GM23248 (cell line): ENCODE measurements at places on chromosomes 1 and 21. TPM values are rescaled to one million over a fixed set of nuclear protein-coding genes. Genes with fewer than 3 reads are reported as not detected.
A peak's percentile ranks its signal among the peaks of the same experiment; 100 is the strongest.

THEM5 gene
- not detected in 2 replicates for total RNA-seq

DDR2 gene
- 194 and 196 TPM in 2 replicates for total RNA-seq

LIN28A gene
- total RNA-seq = not detected in 2 replicates

PIP5K1A gene
- total RNA-seq = 53.5 and 62.8 TPM in 2 replicates

PLA2G2D gene
- total RNA-seq = not detected in 2 replicates

CD1E gene
- total RNA-seq = not detected in 2 replicates

KIAA0319L gene
- 24.4 and 28.3 TPM in 2 replicates for total RNA-seq

SELENBP1 gene
- 3.5 and 4.0 TPM in 2 replicates for total RNA-seq

PRRX1 gene
- 179 and 191 TPM in 2 replicates for total RNA-seq

SMCP gene
- not detected in 2 replicates for total RNA-seq

SCNM1 gene
- 27.7 and 35.2 TPM in 2 replicates for total RNA-seq

LCA5L gene
- total RNA-seq = 1.1 TPM in 2 replicates

AXDND1 gene
- total RNA-seq = not detected in 2 replicates

RAB3GAP2 gene
- total RNA-seq = 22.6 and 24.4 TPM in 2 replicates

GRCh38 chr1:184085667-184086066 is 34.1 kb downstream of the TSEN15 start:
- DNase-seq = no peak

DNA sequence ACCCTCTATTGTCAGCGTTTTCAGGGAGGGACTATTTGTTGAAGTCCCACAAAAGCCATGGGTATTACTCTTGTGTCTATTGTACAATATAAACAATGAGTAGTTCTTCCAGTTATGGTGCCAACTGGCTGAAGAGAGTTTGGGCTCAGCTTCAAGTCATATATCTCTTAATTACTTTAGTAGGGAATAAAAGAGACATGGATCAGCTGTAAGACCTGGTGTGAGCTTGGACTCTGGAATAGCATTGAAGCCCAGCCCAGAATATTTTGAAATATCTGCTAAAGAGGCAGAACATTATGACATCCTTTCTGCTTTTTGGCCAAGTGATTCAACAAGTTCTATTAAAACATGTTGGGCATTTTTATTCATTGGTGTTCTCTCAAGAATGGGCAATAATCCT is 224.9 kb downstream of the BACH1 start:
- peak; percentile 61 for DNase-seq

- DNase-seq = peak; percentile 80
Observed at GRCh38 chr1:61839679-61840078, 97.4 kb downstream of the PATJ start.

- no peak for DNase-seq
Observed at GRCh38 chr21:17658931-17659330, 46.2 kb upstream of the BTG3 start.

- DNase-seq = no peak
Observed at GRCh38 chr21:46397993-46398392, 60.7 kb upstream of the DIP2A start.

GRCh38 chr1:163203561-163203960 is 845 bp upstream of the RGS5 start:
- peak; percentile 9 for DNase-seq

GRCh38 chr1:192003295-192004077 is 154.8 kb upstream of the RGS18 start:
- no peak for DNase-seq

DNA sequence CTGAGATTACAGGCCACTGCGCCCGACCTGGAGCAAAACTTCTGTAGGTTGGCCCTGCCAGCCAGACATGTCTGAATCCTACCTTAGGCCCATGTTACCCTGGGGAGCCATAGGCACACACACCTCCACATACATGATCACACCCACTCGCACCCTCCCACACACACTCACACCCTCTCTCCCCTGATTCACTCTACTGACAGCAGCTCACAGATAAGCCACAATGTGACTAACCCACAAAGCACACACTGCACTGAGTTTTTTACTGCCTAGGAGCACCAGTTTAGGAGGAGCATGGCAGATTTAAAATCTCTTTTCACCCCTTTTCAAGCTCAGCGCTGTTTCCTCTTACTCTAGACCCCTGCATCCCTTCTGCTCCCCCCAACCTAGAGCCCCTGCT is 41.7 kb downstream of the SLC30A1 start:
- DNase-seq = peak; percentile 38

GRCh38 chr21:27298465-27298864 is 331.6 kb upstream of the ADAMTS5 start:
- no peak for DNase-seq

- no peak for DNase-seq
Observed at GRCh38 chr1:186244825-186245224, 130.2 kb downstream of the TPR start.

DNA sequence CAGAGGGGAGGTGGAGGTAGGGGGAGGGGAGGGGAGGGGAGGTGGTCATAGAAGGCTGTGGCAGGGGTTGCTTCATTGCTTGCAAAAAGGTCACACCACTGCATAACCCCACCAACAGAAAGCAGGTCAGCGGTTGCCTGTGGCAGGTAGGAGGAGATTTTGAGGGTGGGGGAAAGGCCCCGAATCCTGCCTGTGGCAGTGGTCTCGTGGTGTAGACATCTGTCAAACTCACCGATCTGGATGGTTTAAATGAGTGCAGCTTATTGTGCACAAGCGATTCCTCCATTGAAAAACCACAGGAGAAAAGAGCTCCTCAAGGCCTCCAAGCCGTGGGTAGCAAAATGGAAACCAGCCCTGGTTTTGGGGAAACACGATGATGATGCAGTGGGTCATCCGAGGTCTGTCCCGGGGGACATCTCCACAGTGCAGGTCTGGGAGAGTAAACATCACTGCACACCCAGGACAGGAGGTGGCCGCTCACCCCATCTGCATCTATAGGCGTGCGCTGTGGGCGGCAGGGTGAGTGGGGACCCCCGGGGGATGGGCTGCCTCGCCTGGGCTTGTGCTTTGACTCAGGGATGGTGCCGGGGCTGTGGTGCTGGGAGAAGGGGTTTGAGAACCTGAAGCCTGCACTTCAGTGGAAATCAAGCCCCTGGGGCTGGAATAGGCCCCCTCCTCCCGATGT is 112.3 kb downstream of the CRYAA start:
- no peak for DNase-seq

DNA sequence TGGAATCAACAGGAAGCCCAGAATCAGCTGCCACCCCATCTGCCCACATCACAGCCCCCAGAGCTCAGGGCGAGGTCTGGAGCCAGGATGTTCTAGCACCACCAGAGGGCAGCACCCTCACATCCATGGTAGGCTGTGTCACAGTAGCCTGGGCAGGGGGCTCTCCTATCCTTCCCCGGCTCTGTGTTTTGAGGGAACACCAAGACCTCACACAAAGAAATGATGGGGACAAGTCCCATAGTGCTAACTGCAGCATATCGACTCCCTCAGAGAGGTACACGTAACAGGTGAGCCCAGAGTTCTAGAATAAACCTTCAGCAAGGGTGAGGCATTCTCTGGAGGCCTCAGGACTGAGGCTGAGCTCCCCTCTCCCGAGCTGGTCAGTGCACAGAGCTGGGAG is 2.3 kb upstream of the KCNC4 start:
- peak; percentile 71 for DNase-seq

DNA sequence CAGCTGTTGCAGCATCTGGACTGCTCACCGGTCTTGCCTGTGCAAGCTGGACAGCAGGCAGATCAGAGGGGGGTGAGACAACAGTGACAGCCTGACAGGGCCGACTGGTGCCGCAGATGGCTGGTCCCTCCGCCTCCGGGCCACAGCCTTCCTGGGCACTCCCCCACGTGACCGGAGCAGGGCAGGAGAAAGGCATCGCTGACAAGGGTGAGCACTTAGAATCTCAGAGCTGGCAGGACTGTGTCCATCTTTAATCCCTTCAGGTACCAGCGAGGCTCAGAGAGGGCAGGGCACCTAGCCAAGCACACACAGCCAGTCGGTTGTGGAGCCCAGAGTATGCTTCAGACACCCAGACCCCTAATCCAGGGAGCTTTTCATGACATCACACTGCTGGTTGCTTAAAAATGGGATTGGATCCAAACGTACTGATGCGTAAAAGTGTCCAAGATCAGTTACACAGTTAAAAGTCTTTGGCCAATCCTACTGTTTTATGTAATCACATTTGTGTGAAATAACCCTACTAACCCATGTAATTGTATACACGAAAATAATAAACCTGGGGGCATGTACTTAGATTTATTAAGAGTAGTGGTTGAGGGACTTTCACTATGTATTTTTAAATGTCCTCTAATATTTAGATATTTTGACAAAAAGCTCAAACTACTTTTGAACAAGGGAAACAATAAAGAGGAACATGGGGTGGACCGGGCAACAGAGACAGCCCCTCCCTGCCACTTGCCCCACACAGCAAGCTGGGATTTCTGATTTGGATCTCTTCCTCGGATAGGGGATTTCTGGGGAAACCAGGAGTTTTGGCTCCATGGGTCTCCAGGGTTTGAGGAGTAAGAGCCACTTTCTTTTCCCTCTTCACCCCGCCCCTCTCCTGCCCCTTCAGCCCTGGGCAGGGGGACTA is 758 bp upstream of the CNTN2 start:
- no peak for DNase-seq

GRCh38 chr1:233518344-233518743 is 95.6 kb upstream of the KCNK1 start:
- peak; percentile 47 for DNase-seq

DNA sequence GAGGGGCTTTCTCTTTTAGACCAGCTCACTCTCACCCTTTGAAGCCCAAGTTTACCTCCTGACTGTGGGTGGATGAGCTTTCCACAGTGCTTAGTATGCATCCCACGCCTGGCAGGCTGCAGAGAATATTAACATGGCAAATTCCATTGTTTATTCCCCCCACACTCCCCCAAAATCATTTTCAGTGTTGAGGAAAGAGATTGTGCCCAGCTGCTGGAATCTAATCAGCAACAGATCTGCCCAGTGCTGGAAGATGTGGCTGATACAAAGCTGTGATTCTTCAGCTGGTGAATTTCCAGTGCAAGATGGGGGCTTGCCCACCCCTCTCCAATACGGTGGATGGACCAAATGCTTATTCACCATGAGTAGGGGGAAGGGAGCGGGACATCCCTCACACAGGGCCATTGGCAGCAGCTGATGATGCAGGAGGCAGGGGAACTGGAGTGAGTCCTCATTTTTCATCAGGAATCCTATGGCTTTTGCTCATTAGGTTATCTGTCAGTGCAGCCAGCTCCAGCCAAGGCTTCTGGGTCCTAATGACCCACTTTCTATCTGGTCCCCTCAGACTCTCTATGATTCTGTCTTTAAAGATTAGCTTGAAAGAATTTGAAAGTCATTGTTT is 39.7 kb upstream of the KCNA3 start:
- DNase-seq = no peak

GRCh38 chr1:216805953-216806352 is 82.7 kb upstream of the ESRRG start:
- no peak for DNase-seq

DNA sequence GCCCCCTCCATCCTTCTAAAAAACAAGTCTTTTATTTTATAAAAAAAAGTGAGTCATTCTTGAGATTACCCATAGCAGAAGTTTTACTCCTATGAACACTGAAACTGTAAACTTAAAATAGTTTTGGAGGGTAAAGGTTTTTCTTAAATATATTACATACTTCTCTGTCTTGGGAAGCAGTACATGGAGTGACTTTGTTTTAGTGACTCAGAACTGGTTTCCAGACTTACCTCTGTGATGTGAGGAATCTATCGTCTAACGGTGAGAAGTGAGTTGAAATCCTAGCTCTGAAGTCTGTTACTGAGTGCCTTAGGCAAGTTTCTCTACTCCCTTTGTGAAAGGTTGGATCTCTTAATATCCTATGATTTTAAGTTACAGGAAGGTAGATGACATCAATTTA is 176.3 kb upstream of the POU3F1 start:
- DNase-seq = no peak

DNA sequence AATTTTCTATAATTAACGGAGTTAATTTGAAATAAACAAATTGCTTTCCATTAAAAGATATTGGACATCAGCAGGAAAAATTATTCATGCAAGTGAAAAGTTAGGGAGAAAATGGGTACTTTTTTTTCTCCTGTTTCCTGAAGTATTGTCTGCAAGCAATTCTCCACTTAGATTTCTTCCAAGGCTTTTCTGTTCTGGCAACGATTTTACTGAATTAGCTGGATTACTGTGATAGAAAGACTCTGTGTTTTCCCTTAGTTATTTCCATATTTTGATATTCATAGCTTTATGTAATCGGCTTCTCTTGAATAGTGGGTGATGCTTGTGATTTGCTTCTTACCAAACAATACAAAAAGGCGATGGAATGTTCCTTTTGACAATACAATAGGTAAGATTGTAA is 1333.9 kb downstream of the AMY1C start:
- DNase-seq = no peak

DNA sequence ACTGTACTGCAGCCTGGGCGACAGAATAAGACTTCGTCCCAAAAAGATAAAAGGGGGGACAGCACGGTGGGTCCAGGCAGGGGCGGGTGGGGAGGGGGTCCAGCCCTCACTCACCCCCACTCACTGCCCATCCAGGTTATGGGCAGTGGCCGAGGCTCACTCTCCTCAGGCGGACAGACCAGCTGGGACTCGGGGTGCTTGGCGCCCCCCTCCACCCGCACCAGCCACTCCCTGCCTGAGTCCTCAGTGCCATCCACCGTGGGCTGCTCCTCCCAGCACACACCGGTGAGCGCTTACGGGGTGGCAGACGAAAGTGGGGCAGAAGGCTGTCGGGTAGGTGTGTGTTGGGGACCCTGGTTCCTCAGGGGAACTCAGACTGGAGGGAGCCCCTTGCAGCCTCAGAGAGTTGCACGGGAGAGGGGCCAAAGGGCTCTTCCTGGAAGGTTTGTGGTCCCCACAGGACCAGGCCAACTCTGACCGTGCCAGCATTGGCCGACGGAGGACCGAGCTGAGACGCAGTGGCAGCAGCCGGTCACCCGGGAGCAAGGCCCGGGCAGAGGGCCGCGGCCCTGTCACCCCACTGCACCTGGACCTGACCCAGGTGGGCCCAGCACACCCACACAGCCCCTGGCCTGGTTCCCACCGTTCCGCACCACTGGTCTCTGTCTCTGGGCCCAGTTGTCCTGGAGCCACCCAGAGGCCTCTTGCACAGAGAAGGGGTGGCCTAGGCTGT is 6.6 kb downstream of the PLEKHN1 start:
- DNase-seq = no peak

DNA sequence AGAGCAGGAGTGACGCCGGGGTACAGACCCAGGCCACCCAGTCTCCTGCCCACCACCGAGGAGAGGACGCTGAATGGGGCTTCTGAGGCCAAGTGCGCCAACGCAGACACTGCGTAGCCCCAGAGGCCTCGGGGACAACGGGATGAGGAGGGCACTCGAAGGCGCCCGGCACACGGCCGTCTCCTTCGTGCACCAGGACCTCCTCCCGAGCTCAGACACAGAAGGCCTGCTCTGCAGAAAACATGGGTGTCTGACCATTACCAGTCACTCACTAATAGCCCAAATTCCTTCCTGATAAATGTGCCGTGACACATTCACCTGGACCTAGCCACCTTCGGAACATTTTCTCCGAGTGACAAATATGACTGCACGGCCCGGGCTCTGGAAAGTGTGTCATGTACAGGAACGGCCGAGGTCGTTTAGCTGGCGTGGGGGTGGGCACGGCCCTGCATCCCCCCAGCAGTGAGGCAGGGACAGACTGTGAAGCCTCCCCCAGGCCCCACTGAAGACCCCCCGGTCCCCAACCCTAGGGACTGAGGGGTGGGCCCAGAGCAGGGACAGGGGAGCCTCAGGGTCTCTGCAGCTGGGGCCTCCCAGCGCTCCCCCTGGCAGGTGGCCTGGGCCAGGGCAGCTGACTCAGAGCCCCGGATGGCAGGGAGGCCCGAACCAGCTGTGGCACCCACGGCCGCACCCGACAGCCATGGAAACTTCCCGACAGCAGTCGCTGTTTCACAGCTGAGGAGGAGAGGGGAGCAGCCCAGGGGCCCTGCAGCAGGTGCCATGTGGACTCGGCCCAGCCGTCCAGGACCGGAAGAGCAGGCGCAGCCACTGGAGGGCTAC is 16.7 kb upstream of the COL6A2 start:
- DNase-seq = peak; percentile 82
